Adrenal gland (tissue), 19 donors: ENCODE measurements at places on chromosomes 6 and 20. TPM values are rescaled to one million over a fixed set of nuclear protein-coding genes. Genes with fewer than 3 reads are reported as not detected.

The KCNQ5 gene
- 1.1 TPM for polyA plus RNA-seq

The DDO gene
- polyA plus RNA-seq: 5.1 TPM

The SDCBP2 gene
- 3.8 TPM for polyA plus RNA-seq

The TREM2 gene
- 39.1 TPM for polyA plus RNA-seq

The TSPO2 gene
- polyA plus RNA-seq: not detected
